Activated T-cell treated with anti-CD3 and anti-CD28 coated beads, Interleukin-2, amount 50 U/mL, for 72 hours (primary cell): ENCODE measurements at places on chromosomes 16 and 17. TPM values are rescaled to one million over a fixed set of nuclear protein-coding genes. Genes with fewer than 3 reads are reported as not detected.

GRCh38 chr17:4220655-4221054 lies 43.1 kb downstream of the ANKFY1 start:
- no peaks in the 10 kb centered on the region for H3K36me3 ChIP-seq
- peak overlapping the region; percentile 19 for H3K27ac ChIP-seq
- H3K4me1 ChIP-seq = peaks cover under 1% of the 10 kb centered on the region
- H3K4me3 ChIP-seq = no peak overlapping the region
- DNase-seq = no peak

The TEKT5 gene
- not detected for total RNA-seq

The TBC1D3E gene
- not detected for total RNA-seq

The MED31 gene
- total RNA-seq = 7.3 TPM

DNA sequence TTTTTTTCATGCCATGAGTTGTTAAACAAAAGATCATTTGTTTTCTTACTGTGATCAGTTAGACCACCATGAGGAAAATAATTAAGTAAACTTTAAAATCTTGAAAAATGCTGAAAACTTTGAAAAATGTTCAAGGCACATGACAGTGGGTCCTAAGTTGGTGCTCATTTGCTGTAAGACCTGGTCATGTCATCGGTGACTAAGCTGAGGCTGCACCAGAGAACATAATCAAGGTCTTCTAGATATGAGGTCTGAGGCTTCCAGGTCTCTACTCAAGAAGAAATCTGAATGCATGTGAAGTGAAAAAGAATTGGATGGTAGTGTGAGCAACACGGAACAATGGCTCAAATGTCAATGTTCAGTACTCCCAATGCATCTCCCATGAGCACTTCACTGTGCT lies 87.6 kb downstream of the CFDP1 start:
- no peaks in the 10 kb centered on the region for H3K27me3 ChIP-seq
- DNase-seq = no peak
- H3K36me3 ChIP-seq = peaks cover 5% of the 10 kb centered on the region
- peaks cover 6% of the 10 kb centered on the region for H3K4me1 ChIP-seq

The CLTC gene
- 149 TPM for total RNA-seq

The TBC1D3K gene
- not detected for total RNA-seq

DNA sequence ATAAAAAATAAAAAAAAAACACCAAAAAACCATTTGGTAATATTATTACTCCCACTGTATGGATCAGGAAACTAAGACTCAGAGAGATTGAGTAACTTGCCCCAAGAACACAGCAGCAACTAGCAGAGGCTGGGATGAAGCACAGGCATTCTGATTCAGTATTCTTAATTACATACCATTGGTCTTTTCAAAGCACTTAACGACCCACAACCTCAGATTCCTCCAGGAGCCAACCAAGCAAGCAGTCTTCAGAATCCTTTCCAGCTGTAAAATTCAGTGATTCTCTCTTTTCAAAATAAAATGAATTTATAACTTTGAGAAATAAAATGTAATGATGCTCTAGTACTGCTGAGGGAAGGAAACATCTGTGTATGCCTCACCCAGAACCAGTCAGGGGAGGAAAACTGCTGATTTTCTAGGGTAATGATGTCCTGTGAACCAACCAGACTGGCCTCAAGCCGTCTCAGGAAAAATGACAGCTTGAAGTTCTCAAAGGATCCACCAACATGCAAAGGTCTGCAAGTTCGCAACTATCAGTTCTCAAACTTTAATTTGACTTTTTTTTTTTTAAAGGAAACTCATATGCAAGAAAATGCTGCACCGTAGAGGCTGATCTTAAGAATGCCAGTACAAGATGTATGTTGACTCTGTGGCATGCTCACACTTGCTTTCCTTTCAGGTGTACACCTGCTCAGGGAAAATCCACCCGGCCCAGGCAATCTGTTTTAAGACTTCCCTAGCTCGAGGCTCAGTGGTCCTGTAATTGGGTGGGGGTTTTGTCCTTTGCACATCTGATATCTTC lies 9.0 kb downstream of the CUEDC1 start:
- peaks cover 51% of the 10 kb centered on the region for H3K4me1 ChIP-seq
- peak overlapping the region; percentile 60 for H3K4me3 ChIP-seq
- H3K27ac ChIP-seq = no peak overlapping the region
- no peak for DNase-seq
- no peaks in the 10 kb centered on the region for H3K36me3 ChIP-seq

The KRT34 gene
- not detected for total RNA-seq

- H3K4me3 ChIP-seq = peak overlapping the region; percentile 59
- peaks cover 24% of the 10 kb centered on the region for H3K27me3 ChIP-seq
- peak; percentile 32 for DNase-seq
These were observed 39.8 kb downstream of the ZNF778 start for GRCh38 chr16:89257281-89257731.

GRCh38 chr17:40168262-40168832 lies 8.9 kb upstream of the RAPGEFL1 start:
- H3K4me3 ChIP-seq = no peak overlapping the region
- no peaks in the 10 kb centered on the region for H3K27me3 ChIP-seq
- H3K36me3 ChIP-seq = peaks cover 31% of the 10 kb centered on the region
- H3K4me1 ChIP-seq = no peaks in the 10 kb centered on the region
- DNase-seq = no peak
- peak overlapping the region; percentile 91 for H3K27ac ChIP-seq

The VMO1 gene
- total RNA-seq = 1.1 TPM
